CD8-positive, alpha-beta T cell (primary cell): ENCODE measurements at places on chromosomes 2 and 18. TPM values are rescaled to one million over a fixed set of nuclear protein-coding genes. Genes with fewer than 3 reads are reported as not detected.

Gene LBH
- total RNA-seq = 127 TPM

Gene KHK
- total RNA-seq = 0.42 TPM

DNA sequence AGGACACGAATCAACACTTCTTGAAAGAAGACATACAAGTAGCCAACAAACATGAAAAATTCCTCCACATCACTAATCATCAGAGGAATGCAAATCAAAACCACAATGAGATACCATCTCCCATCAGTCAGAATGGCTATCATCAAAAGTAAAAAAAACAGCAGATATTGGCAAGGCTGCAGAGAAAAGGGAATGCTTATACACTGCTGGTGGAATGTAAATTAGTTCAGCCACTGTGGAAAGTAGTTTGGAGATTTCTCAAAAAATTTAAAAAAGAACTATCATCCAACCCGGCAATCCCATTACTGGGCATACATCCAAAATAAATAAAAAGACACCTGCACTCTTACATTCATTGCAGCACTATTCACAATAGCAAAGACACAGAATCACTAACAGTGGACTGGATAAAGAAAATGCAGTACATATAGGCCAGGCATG, 78.7 kb downstream of the GRB14 start:
- no peak for DNase-seq

DNA sequence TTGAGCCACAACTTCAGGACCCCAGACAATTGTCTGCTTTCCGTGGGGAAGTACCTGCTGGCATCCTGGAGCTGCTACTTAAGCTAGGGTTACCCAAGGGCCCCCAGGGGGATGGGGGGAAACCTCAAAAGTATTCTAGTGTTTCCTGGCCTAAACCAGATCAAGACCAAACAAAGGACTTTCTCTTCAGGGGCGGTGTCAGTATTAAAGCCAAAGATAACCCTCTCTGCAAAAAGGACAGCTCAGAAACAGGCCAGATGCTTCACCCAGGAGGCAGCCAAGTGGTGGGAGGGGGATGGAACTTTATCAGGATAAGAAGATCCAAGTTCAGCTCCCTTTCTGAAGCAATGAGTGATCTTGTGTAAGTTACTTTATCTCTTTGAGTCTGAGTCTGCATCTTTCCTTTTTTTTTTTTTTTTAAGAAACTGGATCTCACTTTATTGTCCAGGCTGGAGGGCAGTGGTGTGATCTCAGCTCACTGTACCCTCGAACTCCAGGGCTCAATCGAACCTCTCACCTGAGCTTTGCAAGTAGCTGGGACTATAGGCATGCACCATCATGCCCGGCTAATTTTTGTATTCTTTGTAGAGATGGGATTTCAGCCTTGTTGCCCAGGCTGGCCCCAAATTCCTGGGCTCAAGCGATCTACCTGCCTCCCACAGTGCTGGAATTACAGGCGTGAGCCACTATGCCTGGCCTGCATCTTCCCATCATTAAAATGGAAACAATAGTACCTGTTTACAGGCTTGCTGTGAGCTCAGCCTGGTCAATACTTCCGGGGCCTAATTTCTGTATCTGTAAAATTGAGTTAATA, 151.8 kb upstream of the PTPRM start:
- no peak for DNase-seq

Gene STARD6
- not detected for total RNA-seq

- DNase-seq = no peak
Measured at GRCh38 chr2:62217970-62218369, 22.1 kb downstream of the B3GNT2 start.

GRCh38 chr2:38512211-38512610, 90.5 kb downstream of the HNRNPLL start:
- no peak for DNase-seq

GRCh38 chr2:165287094-165287778, 48.0 kb downstream of the SCN2A start:
- no peak for DNase-seq

DNA sequence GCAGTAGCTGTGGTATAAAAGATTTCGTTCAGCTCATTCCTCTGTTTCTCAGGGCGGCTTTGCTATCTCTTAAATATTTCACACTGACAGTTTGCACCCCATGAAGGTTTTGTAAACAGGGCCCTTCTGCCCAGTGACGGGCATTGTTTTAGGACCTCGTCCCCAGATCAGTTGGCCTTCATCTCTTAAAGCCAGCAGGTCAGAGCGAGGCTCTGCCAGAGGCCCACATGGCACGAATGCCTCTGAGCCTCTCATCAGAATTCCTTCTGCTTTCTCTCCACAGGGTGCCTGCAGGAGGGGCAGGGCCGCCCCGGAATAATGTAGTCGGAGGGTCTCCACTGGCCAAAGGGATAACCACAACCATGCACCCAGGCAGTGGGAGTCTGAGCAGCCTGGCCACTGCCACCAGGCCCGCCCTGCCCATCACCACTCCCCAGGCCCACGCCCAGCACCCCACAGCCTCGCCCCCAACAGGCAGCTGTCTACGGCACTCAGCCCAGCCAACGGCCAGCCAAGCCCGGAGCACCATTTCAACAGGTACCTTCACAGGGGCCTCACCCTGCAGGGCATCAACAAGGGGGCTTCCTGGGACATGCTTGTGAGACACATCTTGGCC, 177.0 kb downstream of the SEPTIN10 start:
- no peak for DNase-seq

Gene POTEJ
- total RNA-seq = not detected

GRCh38 chr2:64141674-64142405, 2.4 kb downstream of the PELI1 start:
- DNase-seq = no peak

GRCh38 chr2:1866402-1867111, 122.2 kb upstream of the PXDN start:
- no peak for DNase-seq

Gene AGXT
- total RNA-seq = not detected

Gene RGPD4
- 0.42 TPM for total RNA-seq

- DNase-seq = no peak
Measured at GRCh38 chr2:202400941-202401340, 24.8 kb downstream of the BMPR2 start.
